Fibroblast of skin of right quadriceps (primary cell): ENCODE measurements at places on chromosomes 4 and X.

DNA sequence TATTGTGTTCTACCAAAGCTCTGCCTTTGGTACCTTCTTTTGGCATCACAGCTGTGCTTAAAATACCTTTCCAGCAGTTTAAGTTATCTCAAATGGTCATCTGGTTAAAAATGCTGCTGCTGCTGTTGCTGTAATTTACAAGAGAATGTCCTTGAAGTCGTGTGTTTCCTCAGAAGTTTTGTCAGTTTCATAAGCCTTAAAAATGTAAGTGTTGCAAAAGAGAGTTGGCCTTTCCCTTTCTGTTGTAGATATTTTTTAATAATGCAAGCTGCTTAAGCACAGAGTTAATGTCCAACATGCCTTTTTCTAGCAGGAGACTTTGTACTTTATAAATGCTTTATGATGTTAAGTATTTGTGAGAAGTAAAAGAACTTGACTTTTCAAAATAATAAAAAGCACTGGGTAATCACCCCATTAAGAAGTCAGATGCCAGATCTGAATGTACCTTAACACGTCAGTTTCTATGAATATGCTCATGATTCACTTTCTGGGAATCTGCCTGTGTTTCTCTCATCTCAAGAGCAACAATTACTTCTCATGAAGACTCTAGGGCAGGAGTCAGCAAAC is 35.3 kb upstream of the TENM3 start:
- peak; percentile 91 for DNase-seq

GRCh38 chrX:154735695-154736393 is 15.0 kb downstream of the GAB3 start:
- DNase-seq: peak; percentile 87

DNA sequence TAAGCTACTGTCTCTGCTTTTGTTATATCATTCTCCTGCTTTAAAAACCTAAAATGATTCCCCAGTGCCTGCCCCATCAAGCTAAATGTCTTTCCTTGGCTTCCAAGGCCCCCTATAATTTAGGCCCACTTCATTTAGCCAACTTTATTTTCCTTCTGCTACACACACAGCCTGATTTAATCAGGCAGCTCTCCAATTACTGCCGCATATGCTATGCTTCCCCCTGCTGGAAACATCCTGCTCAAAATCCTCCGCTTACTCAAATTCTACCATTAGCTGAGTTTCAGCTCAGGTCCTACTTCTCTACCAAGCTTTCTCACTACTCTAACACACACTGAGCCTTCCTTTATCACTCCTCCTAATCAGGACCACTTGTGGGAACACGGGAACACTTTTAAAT is 17.0 kb downstream of the LAMP2 start:
- peak; percentile 39 for DNase-seq

DNA sequence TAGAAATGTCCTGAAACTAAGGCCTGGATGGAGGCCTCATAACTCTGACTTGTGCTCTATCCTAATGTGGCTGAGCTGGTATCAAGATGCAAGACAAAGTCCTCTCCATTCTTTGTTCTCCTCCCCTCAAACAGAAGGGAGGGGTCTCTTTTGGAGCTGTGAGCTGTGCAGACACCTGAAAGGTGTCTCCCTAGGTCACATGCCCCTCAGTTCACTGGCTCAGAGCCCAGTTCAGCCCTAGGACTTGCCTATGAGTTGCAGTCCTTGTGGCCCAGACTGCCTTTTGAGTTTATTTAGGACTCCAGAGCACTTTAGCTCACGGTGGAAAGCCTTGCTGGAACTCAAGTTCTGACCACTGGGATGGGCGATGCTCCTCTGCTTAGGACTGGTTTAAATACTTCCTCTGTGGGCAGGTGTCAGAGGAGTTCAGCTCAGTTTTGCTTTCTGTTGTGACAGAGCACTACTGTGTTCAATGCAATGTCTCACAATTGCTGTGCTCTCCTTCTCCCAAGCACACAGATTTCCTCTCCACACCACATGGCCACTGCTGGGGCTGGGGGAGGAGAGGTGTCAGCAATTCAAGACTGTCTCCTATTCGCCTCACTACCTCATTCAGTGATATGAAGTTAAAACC is 84.8 kb upstream of the ZNF827 start:
- no peak for DNase-seq

DNA sequence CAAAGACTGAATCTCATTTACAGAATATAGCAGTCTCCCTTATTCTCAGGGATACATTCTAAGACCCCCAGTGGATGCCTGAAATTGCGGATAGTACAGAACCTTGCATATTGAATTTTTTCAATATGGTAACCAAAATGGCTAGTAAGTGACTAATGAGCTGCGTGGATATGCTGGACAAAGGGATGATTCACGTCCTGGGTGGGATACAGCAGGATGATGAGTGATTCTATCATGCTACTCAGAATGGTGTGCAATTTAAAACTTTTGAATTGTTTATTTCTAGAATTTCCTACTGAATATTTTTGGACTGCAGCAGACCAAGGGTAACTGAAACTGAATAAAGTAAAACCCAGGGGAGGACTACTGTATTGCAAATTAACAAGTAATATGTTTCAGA is 66.7 kb downstream of the STAG2 start:
- peak; percentile 17 for DNase-seq

DNA sequence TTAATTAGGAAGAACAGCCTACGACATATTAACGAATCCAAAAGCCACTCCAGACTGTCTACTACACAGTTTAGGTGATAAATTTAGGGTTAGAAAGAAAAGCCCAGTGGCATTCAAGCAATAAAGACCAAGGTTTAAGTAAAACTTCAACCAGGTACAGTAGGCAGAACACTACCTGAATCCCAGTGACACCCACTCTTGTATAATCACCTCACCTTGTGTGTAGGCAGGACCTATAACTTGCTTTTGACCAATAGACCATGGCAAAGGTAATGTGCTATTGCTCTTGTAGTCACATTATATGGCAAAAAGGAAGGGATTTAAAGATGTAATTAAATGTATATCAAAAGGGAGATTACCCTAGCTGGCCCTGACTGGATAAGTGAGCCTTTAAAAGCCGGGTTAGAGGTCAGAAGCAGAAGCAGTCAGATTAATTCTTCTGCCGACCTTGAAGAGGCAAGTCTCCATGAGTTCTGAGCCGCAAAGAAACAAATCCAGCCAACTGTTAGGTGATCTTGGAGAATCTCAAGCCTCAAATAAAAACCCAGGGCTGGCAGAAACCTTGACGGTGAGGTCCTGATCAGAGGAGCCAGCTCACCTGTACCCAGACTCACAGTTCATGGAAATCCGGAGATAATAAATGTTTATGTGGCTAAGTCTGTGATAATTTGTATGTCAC is 8.8 kb downstream of the FSTL5 start:
- no peak for DNase-seq

GRCh38 chr4:126599746-126600145 is 1033.0 kb upstream of the INTU start:
- peak; percentile 26 for DNase-seq

DNA sequence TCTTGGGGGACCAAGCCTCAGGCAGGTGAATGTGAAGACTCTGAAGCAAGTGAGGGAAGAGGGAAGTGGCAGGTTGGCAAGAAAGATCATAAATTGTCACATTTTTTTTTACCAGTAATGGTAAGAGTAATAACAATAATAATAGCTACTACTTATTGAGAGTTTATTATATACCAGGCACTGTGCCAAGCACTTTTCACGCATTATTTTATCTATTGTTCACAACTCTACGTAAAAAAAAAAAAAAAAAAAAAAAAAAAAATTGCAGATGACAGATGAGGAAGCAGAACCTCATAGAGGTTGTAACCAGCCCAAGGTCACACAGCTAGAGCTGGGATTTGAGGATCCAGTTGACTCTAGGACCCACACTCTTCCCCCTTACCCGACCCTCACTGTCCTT is 40.9 kb downstream of the TSC22D3 start:
- no peak for DNase-seq

GRCh38 chrX:86014421-86014820 is 32.9 kb downstream of the CHM start:
- no peak for DNase-seq

DNA sequence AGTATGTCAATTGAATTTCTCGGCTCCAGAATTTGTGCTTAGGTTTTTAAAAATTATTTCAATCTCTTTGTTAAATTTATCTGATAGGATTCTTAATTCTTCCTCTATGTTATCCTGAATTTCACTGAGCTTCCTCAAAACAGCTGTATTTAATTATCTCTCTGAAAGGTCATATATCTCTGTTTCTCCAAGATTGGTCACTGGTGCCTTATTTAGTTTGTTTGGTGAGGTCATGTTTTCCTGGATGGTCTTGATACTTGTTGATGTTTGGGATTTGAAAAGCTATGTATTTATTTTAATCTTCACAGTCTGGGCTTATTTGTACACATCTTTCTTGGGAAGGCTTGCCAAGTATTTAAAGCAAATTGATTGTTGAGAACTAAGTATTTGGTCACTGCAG is 24.7 kb upstream of the HERC3 start:
- DNase-seq: peak; percentile 20

DNA sequence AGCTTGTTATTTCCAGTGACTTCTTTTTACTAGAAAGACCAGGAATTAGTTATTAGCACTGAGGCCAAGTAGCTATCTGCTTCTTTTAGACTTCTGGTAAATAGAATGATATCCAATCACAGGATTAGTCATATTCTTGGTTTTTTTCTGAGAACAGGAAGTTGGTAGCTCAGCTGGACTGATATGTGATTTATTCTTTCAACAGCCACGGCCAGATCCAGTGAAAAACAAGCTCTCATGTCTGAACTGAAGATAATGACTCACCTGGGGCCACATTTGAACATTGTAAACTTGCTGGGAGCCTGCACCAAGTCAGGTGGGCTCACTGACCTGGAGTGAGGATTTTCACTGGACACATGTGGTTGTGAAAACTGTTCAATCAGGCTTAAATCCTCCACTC is 48.6 kb downstream of the PDGFRA start:
- DNase-seq: peak; percentile 72

- no peak for DNase-seq
Observed at GRCh38 chr4:144463896-144464295, 182.1 kb upstream of the HHIP start.

DNA sequence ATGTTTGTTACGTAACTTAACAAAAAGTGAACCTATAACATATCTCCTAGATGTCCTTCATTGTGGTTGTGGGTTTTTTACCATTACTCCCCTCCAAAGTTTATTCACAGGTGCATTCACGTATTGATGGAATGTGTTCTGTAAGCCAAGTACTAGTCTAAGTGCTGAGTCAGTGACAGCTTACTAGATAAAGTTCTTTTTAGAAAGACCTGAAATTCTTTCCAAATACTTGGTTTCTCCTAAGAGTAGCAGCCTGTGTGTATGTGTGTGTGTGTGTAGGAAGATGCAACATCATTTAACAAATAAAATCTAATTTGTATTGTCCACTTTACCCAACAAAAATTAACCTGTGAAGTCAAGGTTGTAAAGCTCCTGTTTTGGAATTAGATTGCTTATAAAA is 22.1 kb downstream of the NAP1L5 start:
- no peak for DNase-seq

DNA sequence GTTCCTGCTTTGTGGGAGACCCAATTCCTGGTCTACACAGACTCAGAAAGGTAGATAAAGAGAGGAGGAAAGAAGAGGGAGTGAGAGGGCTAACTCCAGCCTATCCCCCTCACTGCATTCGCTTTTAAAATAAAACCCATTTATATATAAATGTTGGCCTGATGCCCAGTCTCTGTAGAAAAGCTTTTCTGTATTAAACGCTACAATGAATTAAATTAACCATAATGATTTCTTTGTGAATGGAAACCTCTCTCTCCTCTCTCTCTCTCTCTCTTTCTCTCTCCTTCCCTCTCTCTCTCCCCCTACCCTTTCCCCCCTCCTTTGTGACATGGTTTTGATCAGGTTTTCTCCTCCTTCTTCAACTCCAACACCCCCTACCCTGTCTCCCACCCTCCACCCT is 34.8 kb downstream of the PJA1 start:
- no peak for DNase-seq

DNA sequence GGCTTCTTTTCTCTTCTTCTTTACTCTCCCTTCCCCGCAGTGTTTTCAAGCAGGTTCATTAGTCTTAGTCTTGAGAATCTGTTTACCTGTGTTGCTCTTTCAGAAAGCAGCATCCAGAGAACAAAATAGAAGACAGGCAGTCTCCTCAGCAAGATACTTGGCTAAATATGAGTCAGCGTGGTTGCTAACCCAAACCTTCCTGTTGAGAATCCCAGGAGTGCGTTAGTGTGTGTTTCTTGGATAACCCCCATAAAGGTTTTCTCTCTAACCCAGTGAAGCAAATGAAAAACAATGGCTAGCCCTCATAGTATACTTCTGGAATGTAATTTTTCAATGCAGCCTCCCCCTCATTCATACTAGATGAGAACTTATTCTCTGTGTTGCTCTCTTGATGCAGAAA is 41.1 kb downstream of the BMPR1B start:
- peak; percentile 74 for DNase-seq

DNA sequence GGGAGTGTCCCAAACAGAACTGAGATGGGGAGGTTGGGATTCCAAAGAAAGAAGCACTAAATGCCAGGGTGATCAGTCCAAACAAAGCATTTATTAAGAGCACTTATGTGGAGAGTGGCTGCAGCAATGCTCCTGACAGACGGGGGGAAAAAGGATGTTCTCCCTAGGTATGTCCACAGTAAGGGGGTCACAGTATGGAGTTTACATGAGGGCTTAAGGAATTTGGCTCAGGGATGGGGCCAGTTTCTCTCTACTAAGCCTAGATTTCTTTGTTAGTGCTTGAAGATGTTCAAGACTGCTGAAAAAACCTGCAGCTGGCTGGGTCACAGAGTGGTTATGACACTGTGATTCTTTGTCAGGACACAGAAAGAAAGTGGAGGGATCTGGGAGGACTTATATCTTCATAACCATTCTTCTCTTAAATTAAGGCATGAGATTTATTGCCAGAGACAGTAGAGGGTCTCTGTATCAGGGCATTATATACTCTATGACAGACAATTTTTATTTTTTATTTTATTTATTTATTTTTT is 1468.0 kb downstream of the C4orf33 start:
- no peak for DNase-seq

DNA sequence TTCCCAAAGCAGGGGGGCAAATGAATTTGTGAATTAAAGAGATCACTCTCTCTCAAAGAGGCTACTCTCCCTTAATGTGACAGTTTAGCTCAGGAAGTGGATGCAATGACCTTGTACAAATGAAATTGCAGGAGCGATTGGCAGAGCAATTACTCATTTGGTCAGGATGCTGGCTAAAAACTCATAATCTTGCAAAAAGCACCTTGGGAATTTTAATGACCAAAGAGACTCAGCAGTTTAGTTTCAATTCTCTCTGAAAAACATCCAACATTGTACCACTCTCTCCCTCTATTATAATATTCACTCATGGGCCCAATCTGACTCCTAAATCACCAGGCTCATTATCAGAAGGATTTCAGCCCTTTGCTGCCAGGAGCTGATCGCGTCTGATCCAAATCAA is 26.1 kb downstream of the PDGFC start:
- DNase-seq: peak; percentile 36

DNA sequence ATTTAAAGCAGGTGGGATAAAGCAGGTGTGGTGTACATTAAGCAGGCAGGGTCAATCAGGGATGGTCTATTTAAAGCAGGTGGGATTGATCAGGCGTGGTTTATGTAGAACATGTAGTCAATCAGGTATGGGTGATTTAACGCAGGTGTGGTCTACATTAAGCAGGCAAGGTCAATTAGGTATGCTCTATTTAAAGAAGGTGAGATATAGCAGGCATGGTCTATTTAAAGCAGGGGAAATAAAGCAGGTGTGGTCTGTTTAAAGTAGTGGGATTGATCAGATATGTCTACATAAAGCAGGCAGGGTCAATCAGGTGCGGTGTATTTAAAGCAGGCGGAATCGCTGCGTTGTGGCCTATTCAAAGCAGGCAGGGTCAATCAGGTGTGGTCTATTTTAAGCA is 88.6 kb upstream of the MXRA5 start:
- DNase-seq: no peak
